ENCODE measurements at places on chromosomes 12 and 14.
A peak's percentile ranks its signal among the peaks of the same experiment; 100 is the strongest.

DNA sequence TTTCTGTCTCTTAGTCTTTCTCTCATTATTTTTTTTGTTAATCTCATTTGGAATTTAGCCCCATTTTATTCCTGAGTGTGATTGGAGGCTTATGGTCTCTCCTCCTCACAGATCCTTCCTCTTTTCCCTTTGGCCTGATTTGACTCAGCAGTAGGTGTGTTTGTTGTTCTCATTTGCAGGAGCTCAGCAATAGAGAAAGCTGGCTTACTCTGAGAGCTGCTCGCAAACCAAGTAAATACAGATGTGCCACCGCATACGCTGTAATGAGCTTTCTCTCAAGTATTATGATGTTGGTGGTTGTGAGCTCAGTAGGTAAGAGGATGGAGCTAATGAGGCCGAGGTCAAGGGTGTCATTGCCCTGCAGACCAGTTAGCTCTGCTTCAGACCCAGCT is 206.5 kb downstream of the ETV6 start:
- H3K36me3 ChIP-seq: peaks cover 35% of the 10 kb centered on the region
- peak; percentile 53 for DNase-seq
- H3K4me3 ChIP-seq: peak overlapping the region; percentile 6
- peaks cover 61% of the 10 kb centered on the region for H3K4me1 ChIP-seq
- H3K27me3 ChIP-seq: no peaks in the 10 kb centered on the region
- no peak overlapping the region for H3K27ac ChIP-seq

DNA sequence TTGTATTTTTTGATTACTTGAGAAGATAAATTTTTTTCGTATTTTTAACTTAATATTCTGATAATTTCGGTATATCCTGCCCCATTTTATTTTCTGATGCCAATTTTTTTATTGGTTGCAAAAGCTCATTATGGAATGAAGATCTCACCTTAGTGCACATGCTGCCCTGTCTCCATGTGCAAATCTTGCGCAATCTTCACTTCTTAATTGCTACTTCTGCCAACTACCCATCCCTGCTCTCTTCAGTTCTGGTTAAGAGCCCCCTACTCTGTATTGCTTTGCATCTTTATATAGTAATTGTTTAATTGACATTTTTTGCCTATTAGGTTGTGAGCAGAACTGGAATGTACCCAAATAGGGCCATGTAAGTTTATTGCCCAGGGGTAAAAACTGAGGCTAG is 20.5 kb upstream of the LRRK2 start:
- no peak for DNase-seq
- no peak overlapping the region for H3K27ac ChIP-seq
- H3K27me3 ChIP-seq: no peaks in the 10 kb centered on the region
- H3K4me3 ChIP-seq: no peak overlapping the region
- H3K4me1 ChIP-seq: peaks cover 26% of the 10 kb centered on the region
- no peaks in the 10 kb centered on the region for H3K36me3 ChIP-seq

GRCh38 chr12:8088574-8088973 is 6.5 kb downstream of the NECAP1 start:
- no peak overlapping the region for H3K4me3 ChIP-seq
- no peak for DNase-seq
- no peaks in the 10 kb centered on the region for H3K27me3 ChIP-seq

GRCh38 chr14:91903070-91903469 is 35.7 kb upstream of the TC2N start:
- no peak for DNase-seq
- no peaks in the 10 kb centered on the region for H3K27me3 ChIP-seq
- H3K27ac ChIP-seq: no peak overlapping the region
- H3K4me3 ChIP-seq: no peak overlapping the region

GRCh38 chr12:90757957-90758356 is 197.0 kb downstream of the CCER1 start:
- no peak overlapping the region for H3K27ac ChIP-seq
- H3K4me1 ChIP-seq: no peaks in the 10 kb centered on the region
- H3K4me3 ChIP-seq: no peak overlapping the region
- no peaks in the 10 kb centered on the region for H3K36me3 ChIP-seq
- no peaks in the 10 kb centered on the region for H3K27me3 ChIP-seq

- H3K27ac ChIP-seq: peak overlapping the region; percentile 20
- peaks cover 21% of the 10 kb centered on the region for H3K36me3 ChIP-seq
- no peak for DNase-seq
- no peaks in the 10 kb centered on the region for H3K27me3 ChIP-seq
Measured at GRCh38 chr12:110012137-110012536, 12.9 kb downstream of the ANKRD13A start.

DNA sequence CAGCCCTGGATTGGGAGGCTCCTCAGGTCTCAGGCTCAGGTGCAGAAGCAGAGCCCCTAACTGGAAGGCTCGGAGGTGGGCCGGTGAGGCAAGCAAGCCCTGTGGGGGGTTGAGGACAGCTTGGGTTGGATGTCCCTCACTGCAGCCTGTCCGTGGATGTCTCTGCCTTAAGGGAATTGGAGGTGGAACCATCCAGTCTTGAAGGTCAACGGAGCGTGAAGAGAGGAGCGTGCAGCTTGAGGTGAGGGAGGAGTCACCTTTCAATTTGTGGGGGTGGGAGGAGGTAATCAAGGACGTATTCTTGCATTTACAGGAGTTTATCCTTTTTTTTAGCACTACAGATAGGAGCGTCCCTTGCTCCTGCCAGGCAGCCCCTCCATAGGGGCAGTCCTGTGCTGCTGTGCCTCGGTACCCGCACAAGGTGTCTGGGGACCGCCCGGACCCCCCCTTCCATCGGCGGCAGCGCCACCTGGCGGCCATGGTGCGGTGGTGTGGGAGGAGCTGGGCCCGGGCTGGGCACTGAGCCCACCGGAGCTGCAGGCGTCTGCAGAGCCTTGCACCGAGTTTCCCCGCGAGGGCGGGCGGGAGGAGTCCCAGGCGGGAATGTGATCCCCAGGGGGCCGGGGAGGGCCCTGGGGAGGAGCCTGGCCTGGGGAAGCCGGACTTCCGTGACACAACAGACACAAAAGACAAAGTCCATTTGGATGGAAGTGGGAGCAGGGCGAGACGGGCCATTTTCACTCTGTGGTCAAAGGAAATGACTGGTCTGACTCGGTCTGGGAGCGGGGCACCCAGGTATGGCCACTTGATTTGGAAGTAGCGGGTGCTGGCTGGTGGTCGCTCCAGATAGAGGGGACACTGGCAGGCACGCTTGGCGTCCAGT is 864 bp downstream of the DNAJC22 start:
- no peak overlapping the region for H3K27ac ChIP-seq
- H3K4me1 ChIP-seq: peaks cover 49% of the 10 kb centered on the region
- peaks cover 34% of the 10 kb centered on the region for H3K27me3 ChIP-seq
- peak; percentile 69 for DNase-seq
- peak overlapping the region; percentile 34 for H3K4me3 ChIP-seq
- H3K36me3 ChIP-seq: no peaks in the 10 kb centered on the region

GRCh38 chr12:124898200-124898922 is 16.1 kb downstream of the UBC start:
- peak; percentile 89 for DNase-seq
- H3K27me3 ChIP-seq: no peaks in the 10 kb centered on the region
- H3K4me1 ChIP-seq: peaks cover 3% of the 10 kb centered on the region
- no peaks in the 10 kb centered on the region for H3K36me3 ChIP-seq

- H3K4me3 ChIP-seq: no peak overlapping the region
- H3K4me1 ChIP-seq: peaks cover 33% of the 10 kb centered on the region
- H3K27me3 ChIP-seq: no peaks in the 10 kb centered on the region
- H3K27ac ChIP-seq: no peak overlapping the region
- DNase-seq: no peak
Measured at GRCh38 chr14:22225516-22226140, 363.4 kb downstream of the DAD1 start.

- peak; percentile 54 for DNase-seq
- no peaks in the 10 kb centered on the region for H3K36me3 ChIP-seq
- H3K27ac ChIP-seq: no peak overlapping the region
- H3K27me3 ChIP-seq: no peaks in the 10 kb centered on the region
- no peak overlapping the region for H3K4me3 ChIP-seq
- peaks cover 3% of the 10 kb centered on the region for H3K4me1 ChIP-seq
Measured at GRCh38 chr14:106230071-106230470, 703.7 kb downstream of the TMEM121 start.

DNA sequence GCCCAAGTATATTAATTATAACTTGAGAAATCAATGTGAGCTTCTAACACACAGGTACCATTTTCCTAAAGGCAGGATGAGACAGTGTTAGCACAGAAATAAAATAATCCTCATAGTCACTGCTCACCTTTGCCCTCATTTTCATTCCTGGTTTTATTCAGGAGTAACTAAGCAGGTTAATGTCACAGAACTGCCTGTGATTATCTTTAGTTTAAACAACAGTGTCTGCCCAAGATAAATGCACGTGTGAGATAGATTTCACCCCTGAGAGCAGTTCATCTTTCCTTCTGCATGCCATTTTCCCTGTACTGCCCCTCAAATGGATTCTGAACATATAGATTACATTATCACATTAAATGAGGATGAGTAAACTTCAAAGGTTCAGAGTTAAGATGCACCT is 250.7 kb downstream of the RMST start:
- H3K4me1 ChIP-seq: no peaks in the 10 kb centered on the region
- H3K4me3 ChIP-seq: no peak overlapping the region
- H3K36me3 ChIP-seq: no peaks in the 10 kb centered on the region
- DNase-seq: no peak
- no peak overlapping the region for H3K27ac ChIP-seq

- no peak overlapping the region for H3K27ac ChIP-seq
- H3K36me3 ChIP-seq: no peaks in the 10 kb centered on the region
- no peak for DNase-seq
- H3K27me3 ChIP-seq: peaks cover 9% of the 10 kb centered on the region
- no peaks in the 10 kb centered on the region for H3K4me1 ChIP-seq
Measured at GRCh38 chr12:15505616-15506015, 183.3 kb downstream of the PTPRO start.

GRCh38 chr12:126784328-126784921 is 1482.5 kb upstream of the TMEM132C start:
- H3K27me3 ChIP-seq: no peaks in the 10 kb centered on the region
- H3K27ac ChIP-seq: no peak overlapping the region
- peak; percentile 28 for DNase-seq
- no peaks in the 10 kb centered on the region for H3K36me3 ChIP-seq

GRCh38 chr12:5534426-5535199 is 102.7 kb downstream of the NTF3 start:
- H3K4me1 ChIP-seq: no peaks in the 10 kb centered on the region
- no peak overlapping the region for H3K27ac ChIP-seq
- no peak for DNase-seq
- no peaks in the 10 kb centered on the region for H3K36me3 ChIP-seq
- H3K4me3 ChIP-seq: no peak overlapping the region

GRCh38 chr12:60230056-60230455 is 634.2 kb downstream of the SLC16A7 start:
- no peaks in the 10 kb centered on the region for H3K36me3 ChIP-seq
- no peak for DNase-seq
- H3K4me3 ChIP-seq: no peak overlapping the region
- no peaks in the 10 kb centered on the region for H3K4me1 ChIP-seq
- no peaks in the 10 kb centered on the region for H3K27me3 ChIP-seq
- no peak overlapping the region for H3K27ac ChIP-seq

GRCh38 chr14:49598189-49598484 is 603 bp upstream of the LRR1 start:
- H3K4me3 ChIP-seq: peak overlapping the region; percentile 95
- no peaks in the 10 kb centered on the region for H3K36me3 ChIP-seq
- no peak for DNase-seq
- H3K27ac ChIP-seq: peak overlapping the region; percentile 99

- DNase-seq: no peak
- no peak overlapping the region for H3K27ac ChIP-seq
- H3K36me3 ChIP-seq: no peaks in the 10 kb centered on the region
- no peaks in the 10 kb centered on the region for H3K27me3 ChIP-seq
- peaks cover 16% of the 10 kb centered on the region for H3K4me1 ChIP-seq
Measured at GRCh38 chr12:55682087-55682796, 25.5 kb downstream of the ITGA7 start.

DNA sequence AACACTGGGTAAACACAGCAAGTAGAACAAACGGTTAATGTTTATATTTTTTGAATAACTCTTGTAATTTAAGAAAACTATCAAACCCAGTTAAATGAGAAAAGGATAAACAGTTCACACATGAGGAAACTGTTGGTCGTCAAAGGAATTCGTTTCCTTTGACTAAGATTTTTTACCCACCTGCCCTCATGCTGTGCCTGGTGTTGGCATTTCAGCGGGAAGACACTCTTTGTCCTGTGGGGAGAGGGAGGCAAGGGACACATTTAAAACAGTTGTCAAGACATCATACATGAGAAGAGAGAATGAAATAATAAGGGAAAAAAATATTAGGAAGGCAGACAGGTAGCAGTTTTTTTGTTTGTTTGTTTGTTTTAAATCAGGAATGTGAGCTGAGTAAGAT is 70.5 kb downstream of the BHLHE41 start:
- H3K4me3 ChIP-seq: no peak overlapping the region
- H3K4me1 ChIP-seq: peaks cover 4% of the 10 kb centered on the region
- DNase-seq: no peak
- H3K27me3 ChIP-seq: no peaks in the 10 kb centered on the region
- H3K27ac ChIP-seq: no peak overlapping the region

DNA sequence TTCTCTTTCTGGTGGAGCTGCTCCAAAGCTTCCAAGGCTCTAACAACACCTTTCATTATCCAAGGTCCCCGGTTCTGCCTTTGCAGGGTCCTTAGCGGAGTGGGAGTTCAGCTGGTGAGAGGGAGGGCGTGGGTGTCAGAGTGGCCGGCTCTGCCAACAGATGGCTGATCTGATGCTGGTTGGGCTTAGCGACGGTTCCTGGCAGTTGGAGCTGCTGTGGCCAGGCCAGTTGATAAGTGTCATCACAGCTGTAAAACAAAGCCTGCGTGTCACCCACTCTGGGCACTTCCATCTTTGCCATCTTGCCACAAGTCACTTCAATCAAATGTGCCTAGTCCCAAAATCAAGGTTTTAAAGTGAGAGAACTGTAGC is 36.3 kb downstream of the RIN3 start:
- peak; percentile 96 for DNase-seq
- H3K27ac ChIP-seq: peak overlapping the region; percentile 60
- no peaks in the 10 kb centered on the region for H3K36me3 ChIP-seq
- no peaks in the 10 kb centered on the region for H3K27me3 ChIP-seq
